ENCODE measurements at places on chromosomes 13 and 19.

DNA sequence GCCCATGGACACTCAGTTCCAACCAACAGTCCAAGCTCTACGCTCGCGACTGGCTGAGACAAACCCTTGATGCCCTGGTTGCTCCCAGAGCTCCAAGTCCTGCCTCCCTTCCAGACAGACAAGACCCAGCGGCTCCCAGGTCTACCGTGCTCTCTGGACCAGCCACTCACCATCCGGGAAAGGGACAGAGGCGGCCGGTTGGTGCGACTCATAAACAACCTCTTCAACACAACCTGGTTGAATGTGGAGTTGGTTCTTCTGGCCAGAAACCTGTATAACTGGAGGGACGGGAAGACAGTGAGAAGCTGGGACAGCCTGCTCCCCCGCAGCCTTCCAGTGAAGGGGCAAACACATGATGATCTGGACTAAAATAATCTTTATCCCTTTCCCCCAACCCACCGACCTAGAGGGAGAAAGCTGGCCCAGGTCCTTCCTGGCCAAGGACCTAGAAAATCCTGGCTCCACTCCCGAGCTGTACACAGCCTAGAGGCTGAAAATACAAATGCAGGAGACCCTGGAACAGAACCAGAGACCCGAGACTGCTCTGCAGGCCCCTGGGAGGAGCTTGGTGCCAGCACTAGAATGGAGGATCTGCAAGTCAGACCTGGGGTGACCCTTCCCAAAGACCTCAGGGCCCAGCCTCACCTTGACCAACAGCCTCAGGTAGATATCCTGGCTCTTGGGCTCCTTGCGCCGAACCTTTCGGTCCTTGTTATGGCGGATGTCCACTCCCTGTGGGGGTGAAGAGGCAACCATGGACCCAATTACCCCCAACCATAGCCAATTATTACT lies 1.6 kb downstream of the RPL18 start:
- no peak for DNase-seq

GRCh38 chr19:39595950-39596349 lies 6.4 kb upstream of the LGALS13 start:
- no peak for DNase-seq

DNA sequence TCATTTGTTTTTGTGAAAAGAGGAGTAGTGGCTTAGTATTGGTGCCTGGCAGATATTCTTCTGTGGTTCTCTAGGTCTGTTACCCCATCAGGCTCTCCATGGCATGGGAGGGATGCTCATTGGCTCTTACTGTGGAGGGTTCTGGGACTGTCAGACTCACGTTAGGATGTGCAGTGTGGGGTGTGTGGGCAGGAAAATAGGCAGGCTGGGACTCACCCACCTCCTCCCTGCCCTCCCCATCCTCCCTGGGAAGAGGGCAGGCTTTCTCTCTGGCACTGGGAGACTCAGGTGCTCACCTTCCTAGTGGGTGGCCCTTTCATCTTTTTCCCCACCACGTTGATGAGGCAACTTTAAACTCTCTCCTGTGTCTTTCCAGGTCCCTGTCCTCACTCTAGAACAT lies 44.2 kb downstream of the ZNF536 start:
- DNase-seq: no peak

DNA sequence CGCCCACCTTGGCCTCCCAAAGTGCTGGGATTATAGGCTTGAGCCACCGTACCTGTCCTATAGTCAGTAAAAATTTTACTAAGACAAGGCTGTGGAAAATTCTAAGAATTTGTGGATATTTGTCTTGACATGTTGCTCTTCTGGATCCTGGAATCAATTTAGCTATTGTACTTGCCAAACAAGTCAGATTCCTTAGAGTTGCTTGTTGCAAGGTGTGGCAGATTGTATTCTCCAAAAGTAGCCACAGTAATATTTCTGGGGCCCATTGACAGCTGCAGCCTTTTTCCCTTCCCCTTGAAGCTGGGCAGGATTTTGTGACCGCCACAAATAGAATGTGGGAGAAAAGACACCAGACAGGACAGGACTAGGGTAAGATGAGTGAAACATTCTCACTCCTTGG lies 98.8 kb upstream of the TMTC4 start:
- DNase-seq: no peak

- DNase-seq: no peak
Observed at GRCh38 chr13:23547000-23547590, 23.1 kb upstream of the TNFRSF19 start.

DNA sequence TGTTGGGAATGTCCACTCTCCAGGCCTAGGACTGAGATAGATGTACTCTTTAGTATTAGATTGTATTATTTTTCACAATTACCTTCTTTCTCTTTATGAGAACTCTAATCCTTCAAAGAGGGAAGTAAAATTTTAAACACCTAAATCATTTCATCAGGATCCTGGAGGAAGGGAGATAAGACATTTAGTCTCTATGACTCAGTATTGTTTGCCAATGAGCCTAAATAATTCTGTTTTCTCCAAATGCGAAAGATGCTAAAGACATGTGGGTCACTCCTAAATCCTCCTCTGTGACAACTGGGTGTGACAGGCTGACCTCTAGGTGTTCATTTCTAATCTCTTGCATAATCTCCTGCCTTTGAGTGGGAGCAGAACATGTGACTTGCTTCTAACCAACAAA lies 1736.6 kb upstream of the MIR17HG start:
- DNase-seq: no peak

- no peak for DNase-seq
Observed at GRCh38 chr19:38734426-38735256, 9.6 kb downstream of the CAPN12 start.

GRCh38 chr19:45234089-45234869 lies 10.9 kb downstream of the EXOC3L2 start:
- no peak for DNase-seq

DNA sequence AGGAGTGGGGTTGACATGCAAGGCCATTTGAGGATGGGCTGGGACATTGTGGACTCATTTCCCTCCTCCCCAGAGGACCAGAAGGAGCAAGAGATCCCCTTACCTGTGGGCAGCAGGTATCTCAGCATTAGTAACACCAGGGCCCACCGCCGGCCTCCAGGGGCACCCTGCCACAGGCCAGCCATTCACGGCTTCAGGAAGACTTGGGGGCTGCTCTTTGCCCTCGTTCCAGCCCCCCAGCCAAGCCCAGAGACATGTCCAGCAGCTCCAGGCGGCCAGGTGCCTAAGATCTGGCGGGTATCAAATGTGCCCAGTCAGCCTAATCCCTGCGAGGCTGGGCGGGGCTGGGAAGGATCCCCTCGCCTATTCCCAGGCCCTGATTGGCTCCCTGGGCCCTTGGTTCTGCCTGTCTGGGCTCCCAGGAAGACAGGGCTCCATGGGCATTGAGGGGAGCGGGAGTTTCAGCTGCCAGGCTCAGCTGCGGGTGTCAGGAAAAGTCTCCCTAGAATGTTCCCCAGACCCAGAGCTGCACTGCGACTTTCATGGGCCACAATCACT lies 21.3 kb upstream of the OR1M1 start:
- no peak for DNase-seq

DNA sequence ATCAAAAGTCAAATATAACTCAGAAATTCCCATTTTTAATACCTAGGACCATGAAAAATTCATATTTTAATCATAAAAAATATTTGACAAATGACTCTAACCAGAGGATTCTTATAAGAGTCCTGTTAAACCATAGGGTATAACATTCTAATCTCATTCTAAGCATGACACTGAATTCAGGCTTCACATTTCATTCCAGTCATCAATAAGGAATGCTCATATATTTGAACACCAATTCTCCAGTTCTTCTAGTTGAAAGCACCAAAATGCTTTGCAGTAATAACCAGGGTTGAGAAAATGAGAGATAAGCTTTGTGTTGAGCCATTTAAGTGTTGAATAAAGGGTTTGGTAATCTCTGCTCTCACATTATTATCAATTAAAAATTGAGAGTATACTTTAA lies 147.5 kb downstream of the VWA8 start:
- DNase-seq: peak; percentile 31

GRCh38 chr13:37273836-37274235 lies 168.4 kb upstream of the CSNK1A1L start:
- no peak for DNase-seq

- peak; percentile 29 for DNase-seq
Observed at GRCh38 chr19:7888145-7888825, at the start of gene LRRC8E. TSS of gene LRRC8E (plus strand) at chr19:7888510. CDS start at chr19:7895604, 7,094 bp downstream.

DNA sequence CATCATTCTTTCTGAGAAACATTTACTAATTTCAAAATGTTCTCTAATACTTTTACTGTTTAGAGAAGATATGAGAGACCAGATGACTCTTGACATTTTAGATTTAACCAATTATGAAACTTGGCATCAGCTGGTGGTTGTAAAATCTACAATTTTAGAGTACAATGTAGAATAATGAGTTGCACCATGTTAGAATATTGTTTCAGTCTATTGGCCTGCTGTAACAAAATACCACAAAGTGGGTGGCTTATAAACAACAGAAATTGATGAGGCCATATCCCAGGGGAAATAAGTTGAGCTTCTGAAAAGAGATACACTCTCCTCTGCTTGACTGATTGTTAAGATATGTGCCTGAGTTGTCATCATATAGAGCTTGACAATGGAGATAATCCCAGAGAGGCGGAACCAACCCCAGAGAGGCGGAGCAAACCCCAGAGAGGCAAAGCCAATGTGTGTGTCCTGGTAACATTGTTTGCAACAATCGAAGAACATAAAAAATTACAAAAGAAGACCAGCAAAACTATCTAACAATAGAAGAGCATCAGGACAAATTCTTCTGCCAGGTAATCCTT lies 373.0 kb upstream of the SLITRK1 start:
- no peak for DNase-seq

GRCh38 chr19:932648-933552 lies 7.1 kb downstream of the ARID3A start:
- no peak for DNase-seq

DNA sequence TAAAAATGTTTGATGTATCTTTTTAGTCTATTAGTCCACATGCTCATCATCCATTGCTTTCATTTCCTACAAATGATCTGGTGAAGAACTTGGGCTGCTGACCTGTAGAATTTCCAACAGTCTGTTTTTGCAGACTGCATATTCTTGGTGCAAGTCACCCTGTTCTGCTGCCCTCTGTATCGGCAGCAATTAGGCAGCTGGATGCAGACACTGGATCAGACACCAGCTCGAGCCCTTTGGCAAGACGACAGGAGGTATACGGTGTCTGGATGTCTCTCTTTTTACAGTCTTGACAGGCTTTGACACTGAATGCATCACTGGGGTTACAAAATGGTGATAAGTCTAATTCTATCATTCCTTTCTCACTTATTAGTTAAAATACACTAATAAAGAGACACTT lies 21.8 kb downstream of the MTRF1 start:
- DNase-seq: no peak

DNA sequence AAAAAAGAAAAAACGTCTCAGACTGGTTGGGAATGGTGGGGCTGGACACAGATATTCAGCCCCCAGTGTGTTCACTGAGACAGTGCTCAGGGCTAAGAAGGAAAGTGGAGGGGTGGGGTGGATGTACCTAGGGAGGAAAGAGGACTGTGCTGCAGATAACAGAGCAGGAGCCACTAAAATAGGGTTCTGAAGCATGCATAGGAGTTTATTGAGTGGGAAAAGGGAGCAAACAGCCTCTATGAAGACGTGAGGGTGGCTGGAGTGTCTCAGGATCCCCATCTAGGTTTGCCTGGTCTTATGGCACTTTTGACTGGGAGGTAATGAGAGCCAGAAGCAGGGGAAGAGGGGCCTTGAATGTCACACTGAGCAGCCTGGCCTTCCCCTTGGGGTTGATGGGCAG lies 3.4 kb downstream of the MEGF8 start:
- DNase-seq: no peak

GRCh38 chr13:38897521-38897920 lies 93.1 kb downstream of the STOML3 start:
- DNase-seq: no peak

DNA sequence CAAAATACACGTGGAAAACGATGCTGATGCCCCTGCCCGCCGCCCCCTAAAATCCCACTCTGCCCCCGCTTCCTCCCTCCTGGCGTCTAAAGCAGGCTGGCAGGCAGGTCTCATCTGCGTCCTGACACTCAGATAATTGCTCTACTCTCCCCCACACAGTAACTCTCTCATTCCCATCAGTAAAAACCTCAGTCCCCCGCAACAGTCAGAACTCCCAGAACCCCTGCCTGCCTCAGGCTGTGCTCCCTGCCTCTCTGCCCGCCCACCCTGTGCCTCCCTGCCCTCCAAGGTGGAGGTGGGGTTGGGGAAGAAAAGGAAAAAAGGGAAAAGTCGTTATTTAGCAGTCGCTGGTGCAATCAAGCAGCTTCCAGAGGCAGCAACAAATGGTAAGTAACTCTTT lies 473.7 kb downstream of the EFNB2 start:
- DNase-seq: no peak

- DNase-seq: no peak
Observed at GRCh38 chr19:47740866-47741519, 4.4 kb upstream of the NOP53 start.

DNA sequence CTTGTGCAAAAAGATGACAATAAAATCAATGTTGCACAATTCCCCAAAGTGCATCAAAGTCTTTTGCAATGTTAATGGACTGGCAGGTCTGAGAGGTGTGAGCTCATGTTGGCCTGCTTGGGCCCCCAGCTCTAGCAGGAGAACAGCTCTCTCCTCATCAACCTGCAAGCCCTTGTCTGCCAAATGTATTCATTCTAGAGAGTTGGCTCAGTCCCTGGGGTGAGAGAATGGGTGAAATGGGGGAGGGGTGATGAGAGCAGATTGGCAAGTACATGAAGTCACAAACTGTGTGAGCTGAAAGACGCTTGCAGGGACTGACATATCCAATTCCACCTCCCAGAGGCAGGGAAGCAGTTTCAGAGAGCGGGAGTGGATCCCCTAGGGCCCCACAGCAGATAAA lies 465.1 kb upstream of the ZNF507 start:
- no peak for DNase-seq

DNA sequence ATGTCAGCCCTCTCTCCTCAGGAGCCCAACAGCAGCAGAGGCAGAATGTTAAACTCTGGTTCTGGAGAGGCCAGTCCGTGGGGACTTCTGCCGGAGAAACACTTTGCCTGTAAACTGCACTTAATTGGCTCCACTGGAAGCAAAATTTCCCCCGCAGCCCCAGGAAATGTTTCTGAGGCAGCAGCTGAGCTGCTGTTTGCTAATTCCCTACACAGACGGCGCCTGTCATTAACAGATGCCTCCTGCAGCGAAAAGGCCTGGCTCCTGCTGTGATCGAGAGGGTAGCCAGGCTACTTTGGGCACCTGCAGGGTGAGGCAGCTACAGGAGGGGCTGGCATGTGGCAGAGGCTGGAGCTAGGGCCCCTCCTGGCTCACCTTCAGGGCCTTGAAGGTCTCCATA lies 5.2 kb upstream of the TM6SF2 start:
- no peak for DNase-seq

GRCh38 chr19:6394831-6395230 lies 1.9 kb upstream of the GTF2F1 start:
- no peak for DNase-seq

GRCh38 chr13:101576455-101576854 lies 124.0 kb downstream of the ITGBL1 start:
- DNase-seq: no peak

DNA sequence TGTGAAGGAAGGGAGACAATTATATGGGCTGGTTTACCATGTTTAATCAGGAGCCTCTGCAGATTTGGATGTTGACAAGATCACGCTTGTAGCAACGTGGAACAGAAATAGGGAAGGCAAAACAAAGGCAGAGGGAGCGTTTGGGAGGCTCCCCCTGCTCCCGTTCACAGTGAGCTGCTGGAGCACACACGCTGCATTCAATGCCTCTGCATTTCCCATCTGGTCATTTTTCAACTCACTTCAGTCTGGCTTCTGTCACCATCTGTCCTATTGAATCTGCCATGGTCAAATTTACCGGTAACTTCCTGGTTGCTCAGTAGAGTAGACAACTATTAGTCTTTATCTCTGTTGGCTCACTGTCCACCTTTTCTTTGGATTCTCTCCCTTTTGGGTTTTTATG lies 91.0 kb downstream of the NHLRC3 start:
- no peak for DNase-seq

GRCh38 chr13:24511019-24511815 lies 1.4 kb downstream of the PARP4 start:
- peak; percentile 59 for DNase-seq
